ENCODE measurements at places on chromosomes 1 and 21.

DNA sequence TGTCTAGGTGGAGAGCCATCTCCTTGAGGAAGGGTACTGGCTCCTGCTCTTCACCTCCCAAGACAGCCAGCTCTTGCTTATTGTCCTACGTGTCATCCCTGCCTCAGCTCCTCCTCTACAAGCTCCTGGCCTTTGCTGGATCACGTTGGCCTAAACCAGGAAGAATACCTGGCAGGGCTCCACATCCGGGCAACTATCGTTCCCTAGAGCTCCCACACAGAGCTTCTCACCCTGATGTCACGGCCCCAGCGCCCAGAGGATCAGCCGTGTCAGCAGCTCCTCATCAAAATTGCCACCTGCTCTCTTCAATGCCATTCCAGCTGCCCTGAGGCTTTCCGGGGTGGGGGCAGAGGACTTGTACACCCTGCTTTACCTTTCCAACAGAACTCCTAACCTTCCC lies 1.9 kb upstream of the TPM3 start:
- no peak for DNase-seq

DNA sequence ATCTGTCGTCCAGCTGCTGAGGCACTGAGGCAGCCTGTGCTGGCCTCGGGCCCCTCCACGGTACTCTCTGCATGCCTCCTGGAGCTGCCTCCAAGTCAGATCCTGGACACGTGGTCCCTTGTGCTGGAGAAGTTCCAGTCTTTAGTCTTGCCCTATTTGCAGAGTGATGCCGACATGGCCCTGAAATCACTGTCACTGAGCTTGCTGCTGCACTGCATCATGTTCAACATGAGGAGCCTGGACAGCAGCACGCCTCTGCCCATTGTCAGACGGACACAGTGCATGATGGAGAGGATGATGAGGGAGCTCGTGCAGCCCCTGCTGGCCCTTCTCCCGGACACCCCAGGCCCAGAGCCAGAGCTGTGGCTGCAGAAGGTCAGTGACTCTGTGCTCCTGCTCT lies 10.0 kb downstream of the URB2 start:
- no peak for DNase-seq

- no peak for DNase-seq
Observed at GRCh38 chr21:29231756-29232529, 66.8 kb upstream of the BACH1 start.

- no peak for DNase-seq
Observed at GRCh38 chr1:234944439-234945344, 183.9 kb downstream of the TOMM20 start.

GRCh38 chr1:98044766-98045165 lies 123.9 kb upstream of the DPYD start:
- no peak for DNase-seq

GRCh38 chr1:232909752-232910151 lies 40.7 kb upstream of the NTPCR start:
- no peak for DNase-seq

GRCh38 chr1:182952677-182953444 lies at the start of gene SHCBP1L:
TSS of gene SHCBP1L (minus strand) at chr1:182953166. CDS start at chr1:182953133, 33 bp downstream.
- no peak for DNase-seq

DNA sequence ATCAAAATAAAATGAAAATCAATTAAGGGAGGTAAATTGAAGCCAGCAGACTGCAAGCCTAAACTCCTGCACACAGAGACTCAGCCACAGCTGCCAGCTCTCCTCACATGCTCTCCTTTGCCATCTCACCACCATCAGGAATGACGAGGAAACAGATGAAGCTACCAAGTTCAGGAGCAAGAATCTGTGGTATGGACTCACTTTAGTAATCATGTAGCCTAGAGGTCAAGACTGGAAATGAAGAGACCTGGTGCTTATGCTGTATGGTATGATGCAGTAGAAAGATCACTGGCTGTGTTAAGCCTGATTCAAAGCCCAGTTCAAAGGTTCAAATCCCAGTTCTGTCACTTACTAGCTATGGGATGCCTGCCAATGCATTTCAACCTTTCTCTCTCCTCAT lies 78.9 kb upstream of the CAMK1G start:
- DNase-seq, result no peak
